ENCODE measurements at places on chromosomes 16 and 17.
A peak's percentile ranks its signal among the peaks of the same experiment; 100 is the strongest.

DNA sequence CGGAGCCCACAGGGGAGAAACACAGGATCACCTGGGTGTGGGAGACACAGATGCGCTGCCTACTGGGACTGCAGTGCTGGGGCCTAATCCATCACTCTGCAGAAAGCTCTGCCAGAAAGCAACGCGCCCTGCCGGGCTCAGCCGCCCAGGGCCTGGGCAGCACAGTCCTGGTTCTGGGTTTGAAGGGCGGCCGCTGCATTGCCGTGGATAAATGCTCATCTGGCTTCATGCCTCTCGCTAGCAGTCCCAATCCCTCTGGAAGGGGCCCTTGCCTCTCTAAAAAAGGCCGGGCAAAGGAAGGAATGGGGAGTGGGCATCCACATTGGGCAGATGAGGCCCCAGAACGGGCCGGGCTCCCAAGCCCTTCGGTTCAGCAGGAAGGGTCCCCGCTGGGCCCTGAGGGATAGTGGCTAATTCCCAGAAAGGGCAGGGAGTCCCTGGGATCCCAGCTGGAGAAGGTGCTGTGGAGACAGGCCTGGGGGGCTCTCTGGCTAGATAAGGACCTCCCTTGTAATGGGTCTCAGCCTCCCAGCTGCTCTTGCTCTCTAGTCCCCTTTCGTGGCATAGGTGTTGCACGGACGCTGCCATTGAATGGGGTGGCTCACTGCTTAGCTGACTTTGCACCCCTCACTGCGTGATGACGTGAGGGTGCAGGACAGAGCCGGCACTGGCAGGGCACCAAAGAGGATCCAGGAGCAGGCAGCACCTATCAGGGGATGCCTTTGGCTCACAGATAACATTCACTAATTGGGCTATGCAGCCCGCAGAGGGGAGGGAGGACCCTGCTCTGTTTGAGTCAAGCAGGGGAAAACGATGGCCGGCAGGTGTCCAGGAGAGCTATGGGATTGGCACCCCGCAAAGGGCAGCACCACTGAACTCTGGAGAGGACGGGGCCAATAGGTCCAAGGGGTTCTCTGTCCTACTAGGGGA is 88.6 kb downstream of the PGS1 start:
- DNase-seq = no peak

GRCh38 chr17:73612031-73612472 is 32.2 kb downstream of the SDK2 start:
- DNase-seq = no peak

DNA sequence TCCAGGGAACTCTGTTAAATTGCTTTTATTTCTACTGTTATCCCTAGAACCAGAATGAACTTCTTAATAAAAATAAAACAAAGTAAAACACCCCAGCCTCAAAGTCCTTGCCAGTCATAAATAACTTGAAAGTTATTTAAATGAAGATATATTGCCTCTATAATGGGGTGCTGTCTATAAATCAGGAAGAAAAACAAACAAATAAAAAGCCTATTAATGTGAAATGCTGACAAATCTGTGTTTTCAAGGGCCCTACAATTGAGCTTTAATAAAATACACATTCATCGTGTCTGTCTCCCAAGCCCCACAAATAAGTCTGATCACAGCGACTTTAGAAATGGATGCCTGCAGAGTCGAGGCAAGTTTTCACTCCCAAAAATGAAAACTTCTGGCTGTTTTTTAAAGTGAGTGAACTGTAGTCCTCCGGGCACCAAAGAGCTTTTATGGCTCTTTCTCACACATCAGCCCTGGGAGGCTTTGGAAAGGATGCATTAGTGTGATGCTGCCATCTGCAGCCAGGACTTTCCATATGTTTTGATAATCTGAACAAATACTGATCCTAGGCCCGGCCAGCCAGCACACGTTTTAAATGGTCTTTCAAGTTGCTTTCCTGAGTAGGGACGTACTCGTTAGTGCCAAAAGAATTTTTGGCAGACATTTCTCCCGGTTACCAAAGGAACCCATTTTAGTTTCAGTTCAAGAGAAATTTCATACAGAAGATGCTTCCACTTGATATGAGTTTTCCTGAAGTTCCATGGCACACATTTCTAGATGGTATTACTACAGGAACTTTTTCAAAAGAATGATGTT is 16.3 kb downstream of the NACA2 start:
- DNase-seq = peak; percentile 81

DNA sequence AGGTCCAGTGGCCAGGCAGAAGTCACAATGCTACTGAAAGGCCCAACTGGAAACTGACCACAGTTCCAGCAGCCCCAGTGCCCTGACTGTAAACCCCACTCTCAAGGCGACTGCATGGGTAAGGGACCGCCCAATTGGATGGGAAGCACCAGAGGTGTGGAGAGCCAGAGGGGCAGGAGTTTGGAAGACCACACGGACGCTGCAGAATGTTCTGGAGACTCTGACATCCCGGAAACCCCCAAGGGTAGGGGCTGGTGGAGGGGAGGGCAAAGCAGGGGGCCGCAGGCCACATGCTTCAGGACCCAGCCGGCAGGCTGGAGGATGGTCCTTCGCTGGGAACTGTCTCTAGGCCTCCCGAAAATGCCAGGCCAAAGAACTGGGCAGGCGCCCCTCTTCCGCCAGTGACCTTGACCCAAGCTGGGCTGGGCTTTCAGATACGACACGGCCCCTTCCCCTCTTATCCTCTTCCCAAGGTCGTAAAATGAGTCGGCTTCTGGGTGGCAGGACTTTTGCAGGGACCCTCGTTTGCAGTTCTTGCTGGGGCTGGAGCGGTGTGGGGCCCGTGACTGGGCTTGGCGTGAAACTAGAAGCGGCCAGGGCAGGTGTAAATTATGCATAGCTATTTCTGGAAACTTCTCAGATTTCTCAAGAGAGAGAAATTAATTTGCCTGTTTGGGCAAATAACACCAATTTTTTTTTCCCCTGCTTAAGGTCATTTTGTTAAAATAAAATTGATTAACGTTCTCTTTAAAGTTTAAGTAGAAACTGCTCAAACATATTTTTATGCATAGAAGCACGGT is 110.2 kb downstream of the C16orf78 start:
- no peak for DNase-seq
